ENCODE measurements at places on chromosomes 7 and 10.

GRCh38 chr7:47454069-47454973 is 127.6 kb downstream of the TNS3 start:
- H3K27me3 ChIP-seq = no peaks in the 10 kb centered on the region
- peaks cover 3% of the 10 kb centered on the region for H3K4me1 ChIP-seq
- H3K4me3 ChIP-seq = no peak overlapping the region
- H3K27ac ChIP-seq = no peak overlapping the region
- no peak for DNase-seq

DNA sequence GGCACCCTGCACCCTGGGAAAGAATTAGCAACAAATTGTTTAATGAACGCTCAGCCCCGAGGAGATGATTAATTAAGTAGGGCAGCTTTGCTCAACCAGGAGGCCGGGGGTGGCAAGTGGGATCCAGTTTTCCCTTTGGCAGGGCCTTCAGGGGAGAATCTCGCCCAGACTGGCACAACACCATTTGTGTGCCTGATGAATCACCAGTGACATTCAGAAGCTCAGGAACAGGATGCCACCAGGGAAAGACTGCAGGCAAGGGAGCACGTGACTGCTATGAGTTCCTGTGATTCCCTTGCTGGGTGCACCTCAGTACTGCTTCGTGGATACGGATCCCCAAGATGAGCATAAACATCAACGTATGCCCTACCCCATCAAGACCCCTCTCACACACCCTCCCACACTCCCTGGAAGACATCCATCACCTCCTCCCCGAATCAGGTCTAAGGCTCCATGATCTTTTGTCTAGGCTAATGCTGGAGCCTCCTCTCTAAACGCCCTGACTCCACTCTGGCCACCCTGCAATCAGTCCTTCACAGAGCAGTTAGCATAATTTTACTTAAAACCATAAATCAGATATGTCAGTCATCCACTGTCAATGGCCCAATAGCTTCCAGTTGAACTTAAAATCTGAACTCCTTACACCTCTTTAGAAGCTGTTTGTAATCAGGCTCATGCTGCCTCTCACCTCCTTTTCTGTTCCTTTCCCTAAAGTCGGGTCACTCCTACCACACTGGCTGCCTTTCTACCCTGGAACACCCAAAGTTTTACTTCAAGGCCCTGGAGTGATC is 109.2 kb upstream of the AGK start:
- no peaks in the 10 kb centered on the region for H3K4me1 ChIP-seq
- DNase-seq = no peak
- H3K27ac ChIP-seq = no peak overlapping the region

DNA sequence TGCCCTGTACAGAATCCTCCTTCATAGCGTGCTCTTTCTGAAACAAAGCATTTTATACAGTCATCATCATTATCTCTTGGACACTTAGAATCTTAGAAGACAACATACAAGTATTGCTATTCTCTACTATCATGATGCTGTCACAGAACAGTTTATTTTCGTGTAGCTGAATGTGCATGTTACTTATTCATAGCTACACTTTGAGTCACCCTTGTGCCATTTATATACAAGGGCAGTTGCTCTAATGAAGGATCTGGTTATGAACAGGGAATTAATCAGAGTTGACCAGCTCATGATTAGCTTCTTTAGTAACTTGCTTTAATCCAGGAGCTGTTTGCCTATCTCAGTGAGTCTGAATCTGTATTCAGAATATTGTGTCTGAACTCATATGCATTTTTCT is 11.2 kb downstream of the CASP2 start:
- peaks cover 93% of the 10 kb centered on the region for H3K36me3 ChIP-seq
- peaks cover 58% of the 10 kb centered on the region for H3K4me1 ChIP-seq
- peak overlapping the region; percentile 36 for H3K27ac ChIP-seq
- no peak for DNase-seq
- H3K27me3 ChIP-seq = no peaks in the 10 kb centered on the region

- H3K27ac ChIP-seq = no peak overlapping the region
- no peaks in the 10 kb centered on the region for H3K36me3 ChIP-seq
- no peak overlapping the region for H3K4me3 ChIP-seq
- no peaks in the 10 kb centered on the region for H3K4me1 ChIP-seq
- no peak for DNase-seq
Measured at GRCh38 chr7:30846378-30846777, 65.3 kb upstream of the AQP1 start.

GRCh38 chr10:130848855-130849254 is 462.7 kb downstream of the TCERG1L start:
- DNase-seq = no peak
- no peaks in the 10 kb centered on the region for H3K36me3 ChIP-seq
- no peak overlapping the region for H3K27ac ChIP-seq
- H3K4me1 ChIP-seq = no peaks in the 10 kb centered on the region

DNA sequence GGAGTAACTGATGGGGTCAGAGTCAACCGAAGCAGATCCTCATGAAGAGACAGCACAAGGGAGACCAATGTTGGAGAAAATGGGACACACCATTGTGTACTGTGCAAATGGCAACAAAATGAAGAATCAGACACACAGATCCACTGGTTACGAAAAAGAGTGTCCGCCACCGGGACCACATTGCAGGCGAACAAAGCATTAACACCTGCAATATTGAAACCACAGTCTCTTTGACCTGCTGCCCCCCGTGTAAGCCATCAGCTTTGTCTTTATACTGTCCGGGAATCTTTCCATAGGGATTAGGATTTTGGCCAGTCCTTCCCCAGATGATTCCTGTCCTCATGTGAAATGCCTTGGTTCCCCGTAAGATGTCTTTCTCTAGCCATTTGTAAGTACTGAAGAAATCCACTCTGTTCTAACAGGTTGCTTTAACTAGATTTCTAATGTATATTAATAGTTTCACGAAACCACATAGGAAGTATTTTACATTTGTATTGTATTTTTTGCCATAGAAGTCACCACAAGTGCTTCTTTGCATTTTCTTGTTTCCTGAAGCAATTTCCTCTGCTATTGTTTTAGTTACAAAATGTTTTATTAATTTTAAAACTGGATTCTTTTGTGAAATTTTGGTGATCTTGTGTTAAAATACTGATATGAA is 140.8 kb upstream of the NFE2L3 start:
- H3K4me1 ChIP-seq = no peaks in the 10 kb centered on the region
- DNase-seq = no peak
- H3K36me3 ChIP-seq = no peaks in the 10 kb centered on the region

GRCh38 chr7:116578526-116578925 is 53.7 kb downstream of the CAV1 start:
- no peaks in the 10 kb centered on the region for H3K36me3 ChIP-seq
- H3K27me3 ChIP-seq = no peaks in the 10 kb centered on the region
- DNase-seq = no peak

GRCh38 chr10:53260213-53260612 is 487.6 kb upstream of the MBL2 start:
- no peak for DNase-seq
- H3K4me1 ChIP-seq = no peaks in the 10 kb centered on the region
- H3K36me3 ChIP-seq = no peaks in the 10 kb centered on the region

GRCh38 chr10:4656576-4657194 is 169.3 kb upstream of the AKR1E2 start:
- no peak overlapping the region for H3K4me3 ChIP-seq
- H3K27me3 ChIP-seq = peaks cover 20% of the 10 kb centered on the region
- no peak for DNase-seq
- no peaks in the 10 kb centered on the region for H3K36me3 ChIP-seq

DNA sequence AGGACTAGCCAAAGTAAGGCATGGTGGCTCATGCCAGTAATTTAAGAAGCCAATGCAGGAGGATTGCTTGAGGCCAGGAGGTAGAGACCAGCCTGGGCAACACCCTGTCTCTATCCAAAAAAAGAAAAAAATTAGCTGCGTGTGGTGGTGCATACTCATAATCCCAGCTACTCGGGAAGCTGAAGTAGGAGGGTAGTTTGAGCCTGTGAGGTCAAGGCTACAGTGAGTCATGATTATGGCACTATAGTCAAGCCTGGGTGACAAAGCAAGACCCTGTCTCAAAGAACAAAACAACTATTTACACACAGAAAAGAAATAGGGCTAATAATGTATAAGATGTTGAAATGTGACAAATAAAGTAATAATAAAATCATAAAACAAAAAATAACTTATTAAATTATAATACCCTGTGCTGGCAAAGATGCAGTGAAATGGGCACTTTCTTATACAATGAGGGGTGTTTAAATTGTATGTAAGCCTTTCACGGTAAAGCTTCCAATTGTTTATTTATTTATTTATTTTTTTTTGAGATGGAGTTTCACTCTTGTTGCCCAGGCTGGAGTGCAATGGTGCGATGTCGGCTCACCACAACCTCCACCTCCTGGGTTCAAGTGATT is 175.2 kb downstream of the TPST1 start:
- DNase-seq = no peak
- H3K27ac ChIP-seq = no peak overlapping the region
- H3K4me1 ChIP-seq = no peaks in the 10 kb centered on the region
- no peaks in the 10 kb centered on the region for H3K36me3 ChIP-seq
- H3K4me3 ChIP-seq = no peak overlapping the region

GRCh38 chr7:82675396-82675795 is 231.8 kb upstream of the CACNA2D1 start:
- H3K4me3 ChIP-seq = no peak overlapping the region
- no peaks in the 10 kb centered on the region for H3K36me3 ChIP-seq
- peaks cover 14% of the 10 kb centered on the region for H3K4me1 ChIP-seq
- DNase-seq = no peak
- H3K27ac ChIP-seq = no peak overlapping the region

DNA sequence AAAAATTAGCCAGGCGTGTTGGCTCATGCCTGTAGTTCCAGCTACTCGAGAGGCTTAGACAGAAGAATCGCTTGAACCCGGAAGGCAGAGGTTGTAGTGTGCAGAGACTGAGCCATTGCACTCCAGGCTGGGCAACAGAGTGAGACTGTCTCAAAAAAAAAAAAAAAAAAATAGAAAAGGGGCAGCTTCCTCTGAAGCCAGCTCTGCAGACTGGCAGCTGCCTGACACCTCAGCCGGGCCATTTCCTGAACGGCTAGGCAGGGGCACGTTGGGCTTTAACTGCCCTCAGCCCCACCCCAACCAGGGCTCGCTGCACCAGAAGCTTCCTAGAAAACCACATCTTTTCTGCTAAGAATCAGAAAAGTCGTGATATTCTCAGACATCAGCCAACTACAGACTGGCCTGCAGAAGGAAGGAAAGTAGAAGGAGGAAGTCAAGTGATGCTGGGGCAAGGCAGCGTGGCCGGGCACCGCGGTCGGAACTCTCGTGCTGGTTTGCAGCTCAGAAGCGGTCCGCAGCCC is 38.0 kb downstream of the PRKAG2 start:
- no peaks in the 10 kb centered on the region for H3K36me3 ChIP-seq
- DNase-seq = peak; percentile 34
- peak overlapping the region; percentile 68 for H3K27ac ChIP-seq
- H3K4me1 ChIP-seq = peaks cover 6% of the 10 kb centered on the region
- H3K27me3 ChIP-seq = no peaks in the 10 kb centered on the region

GRCh38 chr10:31660300-31660699 is 268.3 kb downstream of the ARHGAP12 start:
- no peak for DNase-seq
- no peaks in the 10 kb centered on the region for H3K4me1 ChIP-seq
- H3K27ac ChIP-seq = no peak overlapping the region
- no peak overlapping the region for H3K4me3 ChIP-seq

- no peaks in the 10 kb centered on the region for H3K36me3 ChIP-seq
- no peak overlapping the region for H3K27ac ChIP-seq
- DNase-seq = no peak
- H3K4me3 ChIP-seq = no peak overlapping the region
- H3K4me1 ChIP-seq = no peaks in the 10 kb centered on the region
Measured at GRCh38 chr7:107953924-107954303, 49.0 kb downstream of the LAMB1 start.

DNA sequence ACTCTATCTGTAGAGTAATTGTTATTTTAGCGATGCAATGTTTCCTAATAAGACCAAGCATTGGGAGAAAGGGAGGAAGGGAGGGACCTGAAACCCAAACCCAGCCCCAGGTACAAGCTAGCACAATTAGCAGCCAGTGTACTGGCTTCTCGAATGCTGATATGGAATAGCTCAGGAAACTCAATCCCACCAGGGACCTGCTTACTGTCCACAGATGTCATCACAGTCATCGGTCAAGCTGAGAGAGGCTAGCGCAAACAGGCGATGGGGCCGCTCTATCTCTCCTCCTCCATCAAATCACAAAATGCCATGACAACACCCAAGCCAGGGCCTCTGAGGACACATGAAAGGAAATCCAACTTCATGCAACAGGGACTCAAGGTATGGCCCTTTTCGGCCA is 192.1 kb downstream of the KCNMA1 start:
- no peaks in the 10 kb centered on the region for H3K27me3 ChIP-seq
- no peak overlapping the region for H3K4me3 ChIP-seq
- H3K27ac ChIP-seq = no peak overlapping the region
- no peaks in the 10 kb centered on the region for H3K4me1 ChIP-seq
- no peak for DNase-seq

DNA sequence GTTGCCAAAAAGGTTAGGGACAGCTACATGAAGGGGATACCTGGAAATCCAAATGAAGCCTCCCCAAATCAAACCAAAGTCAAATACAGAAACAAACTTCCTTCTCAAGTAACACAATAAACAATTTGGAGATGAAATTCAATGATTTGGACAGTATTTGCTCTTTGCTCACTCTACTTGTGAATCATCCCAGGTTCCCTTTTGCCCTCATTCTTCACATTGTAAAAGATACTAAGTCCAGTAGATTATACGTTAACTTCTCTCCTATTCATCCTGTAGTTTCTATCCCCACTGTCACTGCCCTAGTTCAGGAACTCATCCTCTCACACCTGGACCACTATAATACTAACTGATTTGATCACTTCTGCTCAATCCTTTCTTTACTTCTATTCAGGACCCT is 28.3 kb downstream of the FZD1 start:
- no peaks in the 10 kb centered on the region for H3K4me1 ChIP-seq
- H3K27ac ChIP-seq = no peak overlapping the region
- H3K36me3 ChIP-seq = no peaks in the 10 kb centered on the region
- H3K27me3 ChIP-seq = no peaks in the 10 kb centered on the region
- H3K4me3 ChIP-seq = no peak overlapping the region
- no peak for DNase-seq

- H3K4me3 ChIP-seq = no peak overlapping the region
- H3K4me1 ChIP-seq = peaks cover 5% of the 10 kb centered on the region
- no peaks in the 10 kb centered on the region for H3K27me3 ChIP-seq
- peaks cover 60% of the 10 kb centered on the region for H3K36me3 ChIP-seq
- DNase-seq = no peak
Measured at GRCh38 chr7:16691241-16691640, 45.3 kb downstream of the BZW2 start.

DNA sequence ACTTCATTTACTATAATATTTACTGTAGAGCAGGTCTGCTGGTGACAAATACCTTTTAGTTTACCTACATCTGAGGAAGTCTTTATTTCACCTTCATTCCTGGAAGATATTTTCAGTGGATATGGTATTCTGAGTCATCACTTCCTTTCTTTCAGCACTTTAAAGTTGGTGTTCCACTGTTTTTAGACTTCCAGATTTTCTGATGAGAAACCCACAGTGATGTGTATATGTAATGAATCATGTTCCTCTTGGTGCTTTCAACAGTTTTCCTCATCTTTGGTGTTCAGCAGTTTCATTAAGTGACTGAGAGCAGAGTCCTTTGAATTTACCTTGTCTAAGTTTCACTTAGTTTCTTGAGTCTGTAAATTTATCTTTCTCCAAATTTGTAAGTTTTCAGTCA is 36.4 kb downstream of the COPG2 start:
- H3K4me1 ChIP-seq = peaks cover 7% of the 10 kb centered on the region
- H3K36me3 ChIP-seq = peaks cover 29% of the 10 kb centered on the region
- no peak for DNase-seq
- no peak overlapping the region for H3K27ac ChIP-seq

All from activated T-helper 2 cell treated with anti-CD3 and anti-CD28 coated beads, Interferon-gamma antibody, Interleukin-2, Interleukin-4, amounts not matched to agents 10 μg/mL and 5 μg/mL and 100 μg/mL, durations not matched to agents 14 hours and 24 hours and 36 hours (primary cell).